Stimulated activated CD8-positive, alpha-beta memory T cell treated with anti-CD3 and anti-CD28 coated beads, Interleukin-15, amount 100 ng/mL, for 4 hours (primary cell): ENCODE measurements at places on chromosomes 3 and 15.

- no peak for DNase-seq
Measured at GRCh38 chr3:41711651-41712050, 250.3 kb downstream of the ULK4 start.

GRCh38 chr3:184942735-184943134, 130.8 kb downstream of the VPS8 start:
- DNase-seq, result no peak

GRCh38 chr3:174387736-174388135, 471.4 kb upstream of the NAALADL2 start:
- no peak for DNase-seq

GRCh38 chr3:197368821-197369220, 70.4 kb upstream of the DLG1 start:
- no peak for DNase-seq

DNA sequence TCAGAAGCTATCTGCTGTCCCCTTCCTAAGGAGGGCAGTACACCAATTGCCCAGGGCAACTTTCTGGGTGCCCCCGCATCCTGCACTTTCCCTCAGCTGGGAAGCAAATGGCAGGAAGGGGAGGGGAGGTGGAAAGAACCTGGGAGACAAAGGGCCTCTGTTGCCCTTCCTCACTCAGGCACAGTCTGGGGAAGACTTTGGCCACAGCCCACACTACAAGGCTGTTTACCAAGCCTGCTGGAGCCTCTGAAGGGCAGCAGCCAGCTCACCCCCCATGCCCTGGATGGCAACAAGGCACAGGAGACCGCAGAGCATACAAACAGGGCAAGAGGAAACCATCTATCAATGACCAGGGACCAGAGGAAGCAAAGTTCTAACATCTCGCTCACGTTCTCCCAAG, 42.4 kb downstream of the ARRDC4 start:
- DNase-seq, result no peak

GRCh38 chr15:52071570-52071969, 41.0 kb downstream of the BCL2L10 start:
- no peak for DNase-seq

- DNase-seq, result no peak
Measured at GRCh38 chr3:89113893-89114840, 6.7 kb downstream of the EPHA3 start.

- no peak for DNase-seq
Measured at GRCh38 chr3:152629363-152630122, 205.4 kb upstream of the P2RY1 start.

DNA sequence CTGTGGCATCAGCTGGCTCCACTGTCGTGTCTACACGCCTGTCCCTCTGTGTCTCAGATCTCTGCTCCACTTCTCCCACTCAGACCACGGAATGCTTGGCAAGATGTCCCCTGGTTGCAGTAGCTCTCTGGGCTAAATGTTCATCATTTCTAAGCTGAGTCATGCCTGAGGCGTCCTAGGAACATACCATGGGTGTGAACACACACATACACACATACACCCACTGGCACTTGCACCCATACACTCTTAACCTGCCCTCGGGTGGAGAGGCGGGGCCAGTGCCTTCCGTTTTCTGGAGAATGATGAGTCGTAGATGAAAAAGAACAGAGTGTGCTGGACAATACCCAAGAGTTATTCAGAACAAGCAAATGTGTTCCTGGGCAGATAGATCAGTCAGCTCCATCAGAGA, 72.4 kb downstream of the SENP2 start:
- DNase-seq, result no peak

GRCh38 chr3:45535665-45536064, 58.9 kb upstream of the LIMD1 start:
- DNase-seq, result no peak

DNA sequence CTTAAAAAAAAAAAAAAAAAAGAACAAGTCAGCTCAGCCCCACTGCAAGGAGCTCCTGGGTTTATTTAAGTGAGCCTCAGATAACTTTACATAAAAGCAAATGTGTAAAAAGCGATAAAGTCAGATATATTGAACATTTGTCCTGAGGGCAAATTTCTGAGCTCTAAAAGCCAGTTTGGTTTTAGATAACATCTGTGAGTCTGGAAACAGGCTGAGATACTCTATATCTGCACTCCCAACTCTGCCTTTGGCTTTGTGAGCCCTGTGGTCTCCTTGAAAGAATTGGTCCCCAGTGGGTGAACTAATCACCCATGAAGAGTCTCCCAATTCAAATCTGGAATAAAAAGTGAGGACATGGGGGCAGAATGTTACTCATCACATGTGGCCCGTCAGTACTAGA, 104.6 kb downstream of the APBA2 start:
- no peak for DNase-seq

GRCh38 chr3:143445118-143445517, 325.5 kb downstream of the CHST2 start:
- DNase-seq, result no peak

- no peak for DNase-seq
Measured at GRCh38 chr3:44061961-44062360, 179.7 kb upstream of the TOPAZ1 start.

- DNase-seq, result no peak
Measured at GRCh38 chr3:134482622-134483021, 3.2 kb downstream of the ANAPC13 start.

- DNase-seq, result no peak
Measured at GRCh38 chr3:16841904-16842271, 42.9 kb upstream of the PLCL2 start.

DNA sequence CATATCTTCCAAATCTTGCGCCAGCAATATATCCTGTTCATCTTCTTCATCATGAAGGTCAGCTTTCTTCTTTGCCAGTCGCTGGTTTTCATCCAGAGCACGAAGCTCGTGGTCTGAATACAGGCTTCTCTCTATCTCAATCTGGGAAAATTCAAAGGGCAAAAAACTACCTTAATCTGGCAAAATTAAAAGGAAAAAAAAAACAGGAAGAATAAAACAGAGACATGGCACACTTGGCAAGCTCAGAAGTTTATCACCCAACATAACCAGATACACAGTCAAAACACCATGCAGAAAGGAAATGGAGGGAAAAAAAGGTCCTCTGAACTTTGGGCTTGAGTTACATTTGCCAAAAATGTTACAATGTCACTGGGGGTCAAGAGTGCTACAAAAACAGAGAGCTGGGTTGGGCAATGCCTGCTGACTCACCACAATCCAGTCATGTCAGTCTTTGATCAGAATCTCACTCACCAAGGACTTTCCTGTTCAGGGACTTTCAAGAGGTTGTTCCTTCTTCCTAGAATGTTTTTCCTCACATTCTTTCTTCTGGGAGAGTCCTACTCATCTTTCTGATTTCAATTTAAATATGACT, 1.5 kb downstream of the MRPL46 start:
- no peak for DNase-seq

GRCh38 chr3:114829783-114830182, 317.3 kb downstream of the ZBTB20 start:
- DNase-seq, result no peak

GRCh38 chr3:114293838-114294535, at the start of gene TIGIT:
TSS of gene TIGIT (plus strand) at chr3:114294028. CDS start at chr3:114294062, 34 bp downstream.
- DNase-seq, result no peak

DNA sequence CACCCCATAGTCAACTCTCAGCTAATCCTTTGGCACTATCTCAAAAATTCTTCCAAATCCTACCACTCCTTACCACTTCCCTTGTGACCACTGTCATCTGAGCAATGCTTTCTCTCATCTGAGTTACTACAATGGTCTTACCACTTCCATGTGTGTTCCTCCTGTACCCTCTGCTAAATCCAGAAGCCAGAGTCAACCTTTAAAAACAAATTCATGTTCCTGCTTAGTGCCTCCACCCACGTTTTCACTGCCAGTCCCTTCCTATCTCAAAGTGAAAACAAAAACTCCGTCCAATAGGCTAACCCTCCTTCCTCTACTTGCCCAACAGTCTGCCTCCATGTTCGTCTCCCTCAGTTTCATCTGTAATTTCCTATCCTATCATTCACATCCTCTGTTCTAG, 109.0 kb downstream of the ADAMTS9 start:
- no peak for DNase-seq

DNA sequence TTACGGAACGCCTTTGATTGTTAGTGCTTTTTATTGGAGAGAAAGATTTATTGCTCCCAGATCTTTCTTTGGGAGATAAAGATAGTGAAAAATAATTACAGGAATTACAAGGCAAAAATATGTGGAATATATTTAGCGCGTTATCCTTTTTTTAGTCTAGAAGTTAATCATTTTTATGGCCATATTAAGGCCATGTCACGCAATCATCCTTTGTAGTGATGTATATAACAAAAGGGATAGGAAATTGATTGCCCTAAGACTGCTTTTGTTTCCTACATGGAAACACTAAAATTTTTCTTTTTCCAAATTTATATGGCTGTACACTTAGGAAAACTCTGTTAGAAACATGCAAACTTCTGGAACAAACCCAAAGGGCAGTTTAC, 1.5 kb downstream of the TRPC1 start:
- no peak for DNase-seq
